AG04449 (cell line): ENCODE measurements at places on chromosomes 11 and 22.

- peak; percentile 28 for DNase-seq
Observed at GRCh38 chr11:78000193-78000592, 5.7 kb upstream of the INTS4 start.

DNA sequence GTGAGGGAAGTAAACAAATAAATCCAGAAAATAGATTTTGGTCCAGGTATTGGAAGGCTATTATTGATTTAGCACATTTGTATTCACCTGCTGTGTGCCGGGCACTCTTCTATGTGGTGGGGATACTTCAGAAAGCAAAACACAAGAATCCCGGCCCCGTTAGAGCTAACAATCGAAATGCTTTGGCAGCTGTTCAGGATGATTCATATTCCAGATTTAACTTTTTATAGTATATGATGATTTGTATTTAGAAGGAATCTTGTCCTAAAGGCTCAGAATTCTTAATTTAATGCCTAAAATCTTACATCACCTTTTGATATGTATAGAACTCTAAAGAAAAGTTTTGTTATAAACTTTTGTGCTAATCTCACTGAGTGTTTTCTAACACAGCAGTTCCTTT is 28.0 kb downstream of the ZC3H12C start:
- peak; percentile 9 for DNase-seq

DNA sequence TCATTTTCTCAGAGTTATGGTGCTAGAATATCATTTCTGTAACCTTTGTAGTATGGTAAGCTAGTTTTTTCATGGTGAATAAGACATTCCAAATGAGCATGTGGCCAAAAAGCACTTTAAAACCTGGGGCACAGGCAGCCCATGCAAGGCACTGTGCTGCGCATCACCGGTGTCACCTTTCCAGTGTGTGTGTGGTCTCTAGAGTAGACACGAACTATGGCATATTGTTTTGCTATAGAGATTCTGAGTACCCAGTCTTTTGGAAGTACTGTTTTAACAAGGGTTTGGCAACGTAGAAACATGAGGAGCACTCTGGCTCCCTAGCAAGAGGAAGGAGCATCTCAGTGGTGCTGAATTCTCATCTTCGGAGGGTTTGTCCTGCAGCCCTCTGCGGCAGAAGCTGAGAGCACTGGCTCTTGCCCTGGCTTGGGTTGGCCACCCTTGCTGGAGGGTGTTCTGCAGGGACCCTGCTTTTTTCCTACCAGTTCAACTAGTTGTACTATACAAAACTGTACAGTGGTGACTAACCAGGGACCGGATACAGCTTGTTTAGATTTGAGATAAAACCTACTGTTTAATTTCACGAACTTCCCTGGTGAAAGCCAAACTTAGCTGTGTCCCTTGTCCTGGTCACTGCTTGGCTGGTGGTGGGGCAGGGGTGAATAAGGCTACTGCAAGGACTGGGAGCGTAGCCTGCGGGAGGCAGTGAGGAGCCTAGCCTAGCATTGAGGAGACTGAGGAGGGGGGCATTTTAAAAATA is 135.7 kb downstream of the ATXN10 start:
- DNase-seq: no peak

GRCh38 chr11:492427-493226 is 14.4 kb downstream of the RNH1 start:
- DNase-seq: no peak

DNA sequence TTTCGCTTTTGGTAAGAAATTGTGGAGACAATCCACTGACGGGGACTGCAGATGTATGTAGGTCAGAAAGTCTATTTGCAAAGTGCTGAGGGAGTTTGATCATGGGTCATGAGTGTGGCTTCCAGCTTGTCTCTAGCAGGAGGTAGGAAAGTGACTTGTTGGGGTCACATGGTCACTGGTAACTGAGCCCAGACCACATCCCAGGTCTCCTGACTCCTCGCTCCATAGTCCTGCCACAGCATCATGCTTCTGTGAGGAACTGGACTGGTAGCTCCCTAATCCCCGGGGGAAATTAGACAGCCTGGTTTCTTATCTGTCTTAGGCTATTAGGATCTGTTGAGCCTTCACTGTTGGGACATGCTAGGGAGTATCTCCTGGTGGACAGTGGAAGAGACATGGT is 142.1 kb downstream of the MYO18B start:
- DNase-seq: no peak

DNA sequence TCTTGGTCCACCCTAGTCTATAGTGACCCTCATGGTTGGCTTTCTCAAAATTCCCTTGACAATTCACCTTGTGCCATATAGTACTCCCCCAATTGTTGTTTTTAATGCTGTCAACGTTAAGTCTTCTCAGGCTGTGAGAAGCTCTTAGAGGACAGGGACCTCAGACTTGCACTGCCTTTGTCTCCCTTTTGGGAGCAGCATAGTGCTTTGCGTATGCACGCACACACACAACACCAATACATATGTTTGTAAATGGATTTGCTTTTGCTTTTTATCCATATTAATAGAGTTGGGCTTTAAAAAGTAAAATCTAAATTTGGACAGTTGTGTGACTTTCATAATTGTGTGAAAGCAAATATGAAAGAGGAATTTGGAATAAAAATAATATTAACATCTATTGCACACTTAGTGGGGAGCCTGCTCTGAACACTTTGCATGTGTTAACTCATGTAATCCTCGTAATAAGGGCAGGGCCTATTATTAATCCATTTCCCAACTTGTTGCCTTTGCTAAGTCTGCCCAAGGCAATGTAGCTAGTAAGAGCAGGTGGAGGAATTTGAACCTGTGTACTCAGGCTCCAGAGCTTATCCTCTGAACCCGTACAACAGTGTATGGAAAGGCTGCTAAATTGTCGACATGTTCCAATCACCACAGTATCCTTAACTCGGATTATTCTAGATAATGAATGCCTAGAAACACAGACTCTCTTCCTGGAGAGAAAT is 257.7 kb upstream of the NARS2 start:
- no peak for DNase-seq

- DNase-seq: no peak
Observed at GRCh38 chr22:23470811-23471389, 109.2 kb downstream of the IGLL1 start.

DNA sequence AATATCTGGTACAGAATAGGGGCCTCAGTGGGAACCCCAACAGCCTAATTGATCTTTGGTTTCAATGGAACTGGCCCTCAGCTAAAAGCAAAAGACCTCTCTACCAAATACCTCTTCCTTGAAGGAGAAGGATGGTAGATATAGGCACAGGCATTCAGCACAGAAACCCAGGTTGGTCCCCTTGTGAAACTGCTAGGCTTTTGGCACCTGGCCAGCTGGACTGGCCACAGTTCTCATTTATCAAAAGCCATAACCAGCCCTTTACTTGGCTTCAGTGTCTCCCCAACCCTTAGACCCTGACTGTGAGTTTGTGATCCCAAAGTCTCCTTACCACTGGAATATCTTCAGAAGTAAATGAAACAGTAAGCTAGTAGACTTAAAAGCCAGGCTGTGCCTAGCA is 152.9 kb downstream of the TENM4 start:
- DNase-seq: no peak

DNA sequence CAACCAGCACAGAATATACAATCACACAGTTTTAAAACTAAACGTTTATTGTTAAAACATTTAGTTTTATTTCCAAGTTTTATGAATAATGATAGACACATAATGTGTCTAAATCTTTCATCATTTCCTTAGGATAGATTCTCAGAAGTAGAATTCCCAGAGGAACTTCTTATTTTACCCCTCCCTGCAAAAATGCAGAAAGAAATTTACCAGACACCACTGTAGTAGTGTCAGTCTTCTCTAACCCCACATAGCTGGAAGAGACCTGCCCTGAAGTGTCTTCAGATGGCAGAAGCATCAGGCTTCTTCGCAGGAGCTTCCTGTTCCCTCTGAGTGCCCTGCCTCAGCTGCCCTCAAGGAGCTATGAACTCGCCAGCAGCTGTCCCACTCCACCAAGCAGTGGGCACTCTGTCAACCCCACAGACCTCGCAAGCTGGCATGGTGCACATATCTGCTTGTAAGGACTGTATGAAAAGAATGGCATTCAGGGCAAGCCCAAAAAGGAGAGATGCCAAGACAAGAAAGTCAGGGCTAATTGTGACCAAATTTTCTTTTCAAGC is 28.5 kb upstream of the PAK1 start:
- DNase-seq: no peak

DNA sequence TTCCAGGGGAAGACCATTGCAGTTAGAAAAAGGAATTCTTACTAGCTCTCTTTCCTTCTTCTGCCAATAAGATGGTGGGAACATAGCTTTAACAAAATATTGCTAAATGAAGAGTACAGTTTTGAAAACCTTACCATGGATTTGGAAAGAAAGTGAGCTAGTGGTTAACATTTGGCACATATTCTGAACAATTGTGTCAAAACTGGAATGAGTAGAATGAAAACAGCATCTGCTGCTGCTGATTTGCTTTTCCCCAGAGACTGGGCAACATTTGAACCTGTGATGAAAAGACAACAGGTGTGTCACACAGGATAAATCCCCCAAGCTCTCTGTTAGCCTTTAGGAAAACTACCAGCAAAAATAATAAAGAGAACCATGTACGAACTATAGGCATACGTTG is 761.4 kb downstream of the KCNA4 start:
- DNase-seq: no peak

DNA sequence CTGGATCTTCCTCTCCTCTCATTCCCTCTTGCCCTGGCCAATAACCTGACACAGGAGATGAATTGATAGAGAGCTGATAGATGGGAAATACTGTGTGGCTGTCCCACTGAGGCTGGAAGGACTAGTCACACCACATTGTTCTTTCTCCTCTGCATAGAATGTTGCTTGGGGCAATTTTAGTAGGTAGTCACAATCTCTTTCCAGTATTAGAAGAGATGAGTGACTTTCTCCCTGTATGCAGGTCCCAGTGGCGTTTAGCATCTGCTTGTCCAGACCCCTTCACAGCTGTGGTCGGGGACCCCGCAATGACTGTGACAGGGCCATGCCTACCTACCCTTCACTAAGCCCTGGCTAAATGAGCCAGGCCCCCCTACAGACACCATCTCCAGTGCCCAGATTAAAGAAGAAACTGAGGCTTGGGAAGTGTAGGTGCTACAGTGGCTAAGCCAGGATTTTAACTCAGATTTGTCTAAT is 24.0 kb upstream of the P2RY2 start:
- DNase-seq: no peak

DNA sequence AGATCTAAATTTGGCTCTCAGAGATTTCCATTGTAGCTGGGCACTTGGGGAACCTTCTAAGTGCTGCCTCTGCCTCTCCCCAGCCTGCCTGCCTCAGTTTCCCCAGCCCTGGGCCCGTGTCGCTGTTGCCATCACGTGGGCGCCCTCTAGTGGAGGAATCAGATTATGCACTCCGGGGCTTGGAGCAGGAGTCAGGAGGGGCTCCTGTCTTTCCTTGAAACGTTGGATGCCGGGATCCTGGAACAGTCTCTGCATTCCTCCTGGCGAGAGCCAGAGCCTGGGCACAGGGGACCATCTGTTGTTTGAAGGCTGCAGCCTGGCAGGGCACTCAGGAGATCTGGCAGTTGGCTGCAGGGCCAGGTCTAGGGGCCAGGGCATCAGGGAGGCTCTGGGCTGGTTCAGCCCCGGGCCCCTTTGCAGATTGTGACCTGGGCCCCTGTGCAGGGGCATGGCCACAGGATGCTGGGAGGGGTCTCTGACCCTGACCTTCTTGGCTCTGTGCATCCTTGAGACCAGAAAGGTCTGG is 71.6 kb downstream of the LRP5 start:
- DNase-seq: no peak

DNA sequence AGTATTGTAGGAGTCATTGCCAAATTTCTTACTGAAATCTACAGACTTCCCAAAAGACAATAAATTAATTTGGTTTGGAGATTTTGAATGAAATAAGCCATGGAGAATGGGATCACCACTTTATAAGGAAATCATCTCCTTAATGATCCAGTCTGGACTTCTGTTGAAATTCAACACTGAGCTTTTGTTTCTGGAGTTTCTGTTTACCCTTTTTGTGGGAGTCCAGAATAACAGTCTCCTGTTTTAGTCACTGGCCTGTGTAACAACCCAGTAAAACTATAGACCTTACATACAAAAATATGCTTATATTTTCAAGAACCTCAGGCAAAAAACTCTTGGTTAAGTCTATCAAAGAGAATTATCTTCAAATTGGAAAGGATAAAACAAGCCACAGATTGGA is 321.7 kb upstream of the PLET1 start:
- no peak for DNase-seq

- DNase-seq: no peak
Observed at GRCh38 chr11:26443617-26444016, 111.7 kb downstream of the ANO3 start.

GRCh38 chr11:111077530-111078322 is 167.8 kb upstream of the POU2AF2 start:
- DNase-seq: no peak

DNA sequence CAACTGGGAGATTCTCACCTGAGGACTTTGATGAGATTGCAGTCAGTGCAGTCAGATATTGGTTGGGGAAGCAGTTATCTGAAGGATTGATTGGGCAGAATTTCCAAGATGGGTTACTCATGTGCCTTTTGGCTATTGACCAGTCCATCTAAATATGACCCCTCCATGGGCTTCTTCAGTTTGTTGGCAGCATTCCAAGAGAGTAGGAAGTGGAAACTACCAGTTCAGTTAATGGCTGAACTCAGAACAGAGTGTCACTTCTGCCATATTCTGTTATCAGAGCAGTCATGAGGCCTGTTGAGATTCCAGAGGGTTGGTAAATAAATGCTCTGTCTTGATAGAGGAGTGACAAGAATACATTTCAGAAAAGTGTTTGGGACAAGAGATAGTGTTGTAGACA is 71.0 kb downstream of the CYP2R1 start:
- no peak for DNase-seq

DNA sequence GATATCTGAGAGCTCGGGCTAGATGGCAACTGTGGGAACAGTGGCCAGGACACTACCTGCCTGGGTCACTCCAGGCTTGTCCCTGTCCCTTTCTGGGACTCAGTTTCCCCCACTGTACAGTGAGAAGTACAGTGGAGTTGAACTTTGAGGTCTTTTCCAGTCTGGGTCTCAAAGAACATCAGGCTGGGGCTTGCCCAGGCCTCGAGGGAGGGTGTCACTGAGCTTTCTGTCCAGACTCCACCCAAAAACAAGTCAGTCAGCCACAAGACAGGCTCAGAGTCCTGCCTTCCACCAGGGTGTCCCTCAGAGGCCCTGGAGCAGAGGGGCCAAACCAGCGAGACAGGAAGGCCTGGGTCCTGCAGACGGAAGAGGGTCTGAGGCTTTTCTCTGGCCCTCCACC is 2.0 kb upstream of the PLA2G3 start:
- DNase-seq: no peak

GRCh38 chr11:126339863-126340434 is 15.5 kb upstream of the ST3GAL4 start:
- DNase-seq: no peak
